Adrenal gland (tissue), 19 donors: ENCODE measurements at places on chromosomes 1 and 21. TPM values are rescaled to one million over a fixed set of nuclear protein-coding genes. Genes with fewer than 3 reads are reported as not detected.

Gene FH
- 152 TPM for polyA plus RNA-seq

Gene KRTAP12-2
- not detected for polyA plus RNA-seq

DNA sequence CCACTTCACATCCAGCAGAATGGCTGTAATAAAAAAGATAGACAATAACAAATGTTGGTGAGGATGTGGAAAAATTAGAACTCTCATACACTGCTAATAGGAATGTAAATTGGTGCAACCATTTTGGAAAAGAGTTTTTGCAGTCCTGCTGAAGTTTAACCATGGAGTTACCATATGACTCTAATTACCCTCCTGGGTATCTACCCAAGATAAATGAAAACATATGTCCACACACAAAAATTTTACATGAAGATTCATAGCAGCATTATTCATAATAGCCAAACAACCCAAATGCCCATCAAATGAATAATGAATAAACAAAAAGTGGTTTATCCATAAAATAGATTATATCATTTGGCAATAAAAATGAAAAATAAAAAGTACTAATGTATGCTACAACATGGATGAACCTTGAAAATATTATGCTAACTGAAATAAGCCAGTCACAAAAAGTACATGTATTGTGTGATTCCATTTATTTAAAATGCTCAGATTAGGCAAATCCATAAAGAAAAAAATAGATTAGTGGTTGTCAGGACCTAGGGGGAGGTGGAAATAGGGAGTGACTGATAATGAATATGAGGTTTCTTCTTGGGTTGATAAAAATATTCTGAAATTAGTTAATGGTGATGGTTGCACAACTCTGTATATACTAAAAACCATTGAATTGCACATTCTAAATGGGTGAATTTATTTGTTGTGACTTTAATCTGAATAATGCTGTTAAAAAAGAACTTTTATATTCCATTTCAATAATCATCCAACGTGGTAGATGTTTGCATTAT lies 26.4 kb downstream of the C4BPA start:
- DNase-seq: no peak

DNA sequence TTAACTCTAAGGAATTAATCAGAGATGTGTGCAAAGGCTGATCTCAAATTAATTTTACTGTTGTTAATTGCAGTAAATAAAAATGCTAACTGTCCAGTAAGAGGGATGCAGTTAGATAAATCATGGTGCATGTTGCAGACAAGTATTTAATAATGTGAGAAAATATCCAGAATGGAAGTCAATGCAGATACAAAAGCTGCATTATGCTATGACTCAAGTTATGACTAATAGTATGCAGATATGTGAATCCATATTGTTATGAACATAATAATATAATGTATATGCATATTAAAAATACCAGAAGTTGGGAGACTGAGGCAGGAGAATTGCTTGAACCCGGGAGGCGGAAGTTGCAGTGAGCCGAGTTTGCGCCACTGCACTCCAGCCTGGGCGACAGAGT lies 21.4 kb downstream of the RNASEL start:
- no peak for DNase-seq

GRCh38 chr1:73980324-73981040 lies 217.5 kb downstream of the LRRIQ3 start:
- no peak for DNase-seq

GRCh38 chr1:15181564-15181963 lies 28.0 kb downstream of the TMEM51 start:
- no peak for DNase-seq

DNA sequence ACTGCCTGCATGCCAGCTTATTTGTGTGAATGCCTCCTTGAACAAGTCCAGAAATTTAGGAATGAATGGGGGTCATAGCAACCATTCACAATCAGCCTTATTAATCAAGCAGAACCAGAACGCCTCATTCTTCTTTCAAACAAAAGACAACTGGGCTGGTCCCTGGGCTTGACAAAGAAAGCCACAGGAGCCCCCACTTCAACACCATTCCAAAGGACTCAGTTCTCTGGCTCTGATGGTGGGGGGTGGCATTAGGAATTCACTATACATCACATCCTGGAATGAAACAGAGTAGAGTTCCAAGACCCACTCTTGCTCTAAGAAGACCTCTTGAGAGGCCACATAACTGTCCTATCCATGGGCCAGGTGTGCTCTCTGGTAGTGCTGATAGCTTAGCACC lies 186.6 kb upstream of the ST6GALNAC5 start:
- DNase-seq: no peak

GRCh38 chr1:3955196-3955772 lies 55.2 kb upstream of the C1orf174 start:
- no peak for DNase-seq

DNA sequence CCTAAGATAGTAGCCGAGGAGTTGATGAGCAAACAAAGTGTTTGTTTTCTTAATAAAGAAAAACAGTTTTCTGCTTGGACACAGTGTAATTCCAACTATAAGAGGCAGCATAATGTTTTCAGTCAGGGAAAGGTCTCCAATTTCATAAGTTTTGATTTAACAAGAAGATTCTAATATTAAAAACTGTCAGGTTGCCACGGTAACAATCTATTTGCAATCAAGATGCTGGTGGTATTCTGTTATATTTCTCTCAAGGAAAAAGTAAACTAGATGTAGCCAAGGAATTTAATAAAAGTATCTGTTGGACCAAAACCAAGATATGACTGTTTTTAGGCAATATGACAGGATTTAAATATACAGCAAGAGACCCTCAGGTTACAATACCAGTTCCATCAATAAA lies 211.7 kb downstream of the SMYD3 start:
- no peak for DNase-seq
